H4 (cell line): ENCODE measurements at places on chromosomes 2 and 18. TPM values are rescaled to one million over a fixed set of nuclear protein-coding genes. Genes with fewer than 3 reads are reported as not detected.

DNA sequence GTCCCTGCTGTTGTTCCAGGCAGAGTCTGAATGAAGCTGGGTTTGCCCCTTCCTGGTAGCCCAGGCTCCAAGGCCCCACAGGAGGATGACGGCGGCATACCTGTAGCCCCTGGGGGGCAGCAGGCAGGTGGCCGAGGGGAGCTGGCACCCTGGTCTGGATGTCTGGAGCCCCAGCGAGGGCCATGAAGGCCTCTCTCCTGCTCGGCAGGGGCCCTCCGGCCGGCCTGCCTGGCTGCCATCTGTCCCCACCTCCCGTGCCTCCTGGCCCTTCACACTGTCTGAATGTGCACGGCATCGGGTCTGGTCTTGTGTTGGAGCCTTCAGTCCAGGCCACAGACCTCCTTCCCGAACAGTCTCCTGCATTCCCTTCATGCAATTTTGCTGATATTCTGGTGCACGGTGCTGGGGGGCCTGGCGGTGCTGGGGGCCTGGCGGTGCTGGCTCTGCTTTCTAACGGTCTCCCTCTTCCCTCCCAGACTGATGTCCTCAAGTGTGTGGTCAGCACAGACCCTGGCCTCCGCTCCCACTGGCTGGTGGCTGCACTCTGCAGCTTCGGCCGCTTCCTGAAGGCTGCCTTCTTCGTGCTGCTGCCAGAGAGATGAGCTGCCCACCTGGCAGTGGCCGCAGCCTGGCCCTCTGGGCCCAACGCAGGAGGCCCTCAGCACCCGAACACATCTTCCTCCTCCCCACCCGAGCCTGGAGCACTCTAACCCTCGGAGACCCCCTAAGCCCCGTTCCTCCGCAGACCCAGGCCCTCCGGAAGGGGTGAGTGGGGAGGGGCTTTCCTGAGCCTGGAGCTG is 13.5 kb downstream of the BOK start:
- no peak for DNase-seq

Gene HNRNPA3
- 29.8 and 34.9 TPM in 2 replicates for total RNA-seq

DNA sequence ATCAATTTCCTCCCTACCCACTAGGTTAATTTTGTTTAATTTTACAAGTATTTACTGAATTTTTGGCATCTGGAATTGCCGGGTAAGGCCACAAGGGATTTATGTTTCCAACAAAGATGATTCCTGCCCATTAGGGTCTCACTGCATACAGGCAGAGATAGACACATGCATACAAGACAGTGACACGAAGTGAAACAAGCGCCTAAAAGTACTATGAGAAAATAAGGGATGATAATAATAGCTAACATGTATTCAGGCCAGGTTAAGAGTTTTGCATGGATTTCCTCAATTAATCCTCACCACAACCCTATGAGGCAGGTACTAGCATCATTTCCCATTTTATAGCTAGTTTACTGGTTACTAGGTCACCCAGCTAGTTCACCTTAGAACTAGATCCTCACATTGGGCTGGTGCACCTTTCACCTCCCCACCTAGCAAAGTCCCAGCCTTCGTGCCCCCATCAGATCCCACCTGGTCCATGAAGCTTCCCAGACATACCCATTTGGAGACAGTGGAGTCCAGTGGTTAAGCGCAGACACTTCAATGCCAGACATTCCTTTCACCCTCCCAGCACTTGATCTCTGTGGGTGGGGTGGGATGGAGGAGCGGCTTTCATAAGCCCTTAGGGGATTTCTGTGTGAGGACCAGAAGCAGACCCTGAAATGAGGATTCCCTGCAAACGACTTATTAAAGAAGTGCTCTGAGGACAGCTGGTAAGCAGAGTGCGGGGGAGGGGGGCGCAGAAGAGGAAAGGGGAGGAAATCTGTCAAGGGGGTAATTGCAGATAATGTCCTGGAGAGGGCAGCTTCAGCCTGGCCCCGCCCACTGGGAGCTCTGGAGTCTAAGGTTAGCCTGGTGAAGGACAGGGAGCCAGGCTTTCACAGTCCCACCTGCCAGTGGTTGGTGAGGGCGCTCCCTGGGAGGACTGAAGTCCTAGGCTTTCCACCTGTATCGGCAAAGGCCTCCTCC is 5.8 kb upstream of the DGUOK start:
- peak; percentile 26 for DNase-seq

Gene SP140
- 0.25 TPM in 1 of 2 replicates, not detected in the other for total RNA-seq

GRCh38 chr2:116988303-116988702 is 826.2 kb upstream of the DDX18 start:
- DNase-seq = peak; percentile 16

DNA sequence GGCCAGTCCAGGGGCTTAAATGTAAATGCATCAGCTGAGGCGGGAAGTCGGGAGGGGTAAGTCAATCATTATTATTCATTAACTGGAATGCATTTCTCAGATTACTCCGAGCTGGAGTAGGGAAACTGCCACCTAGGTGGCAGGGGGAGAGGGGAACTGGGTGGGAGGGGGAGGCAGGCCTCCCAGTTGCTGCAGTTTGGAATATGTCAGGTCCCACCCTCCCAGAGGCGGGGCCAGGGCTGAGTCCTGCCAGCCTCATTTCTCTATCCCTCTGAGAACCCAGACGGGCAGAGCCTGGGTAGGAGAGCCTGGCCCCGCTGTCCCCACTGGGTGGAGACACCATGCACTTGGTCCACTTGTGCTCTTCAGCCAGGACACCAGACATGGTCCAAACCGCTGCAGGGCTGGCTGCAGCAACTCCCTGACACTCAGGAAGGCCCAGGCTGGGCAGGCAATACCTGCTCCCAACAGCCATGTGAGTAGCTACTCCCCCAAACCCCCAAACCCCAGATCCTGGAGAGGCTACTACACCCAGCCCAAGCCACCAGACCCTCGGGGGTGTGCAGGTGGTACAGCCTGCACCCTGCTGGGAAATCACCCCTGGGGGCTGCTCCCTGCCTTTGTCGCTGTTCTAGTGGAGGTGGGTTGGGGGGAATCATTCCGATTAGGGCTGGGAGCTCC is at the start of gene GPBAR1:
Gene GPBAR1, plus strand, starts transcription at position 274 of the 681 bp plus-strand sequence. CDS start 1,710 bp downstream, outside the sequence.
- no peak for DNase-seq

- peak; percentile 39 for DNase-seq
Measured at GRCh38 chr18:68436485-68436884, 278.4 kb downstream of the TMX3 start.

DNA sequence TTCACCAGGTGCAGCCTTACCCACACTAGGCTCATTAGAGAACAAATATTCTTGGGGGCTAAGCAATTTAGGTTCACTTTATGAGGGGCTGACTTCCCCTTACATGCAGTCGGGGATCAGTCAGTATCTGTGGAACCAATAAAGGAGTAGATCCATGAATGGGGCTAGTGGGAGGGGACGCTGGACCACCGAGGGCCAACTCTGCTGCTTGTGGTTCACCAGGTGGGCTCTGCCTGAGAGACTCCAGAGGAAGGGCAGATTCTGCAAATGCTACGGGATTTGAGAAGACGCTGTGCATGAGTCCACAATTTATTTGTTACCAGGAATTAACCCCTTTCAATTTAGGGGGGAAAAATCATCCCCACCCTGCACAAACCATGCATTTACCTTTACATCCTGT is 15.9 kb upstream of the HAAO start:
- DNase-seq = no peak

Gene GPR35
- total RNA-seq = 0.75 and 0.86 TPM in 2 replicates

GRCh38 chr2:55001716-55002115 is 48.5 kb downstream of the RTN4 start:
- no peak for DNase-seq

- no peak for DNase-seq
Measured at GRCh38 chr2:64853894-64854293, 135.3 kb upstream of the SLC1A4 start.

GRCh38 chr18:66005831-66006588 is 255.2 kb downstream of the CDH7 start:
- no peak for DNase-seq

- DNase-seq = no peak
Measured at GRCh38 chr2:205056151-205056561, 510.9 kb downstream of the PARD3B start.

DNA sequence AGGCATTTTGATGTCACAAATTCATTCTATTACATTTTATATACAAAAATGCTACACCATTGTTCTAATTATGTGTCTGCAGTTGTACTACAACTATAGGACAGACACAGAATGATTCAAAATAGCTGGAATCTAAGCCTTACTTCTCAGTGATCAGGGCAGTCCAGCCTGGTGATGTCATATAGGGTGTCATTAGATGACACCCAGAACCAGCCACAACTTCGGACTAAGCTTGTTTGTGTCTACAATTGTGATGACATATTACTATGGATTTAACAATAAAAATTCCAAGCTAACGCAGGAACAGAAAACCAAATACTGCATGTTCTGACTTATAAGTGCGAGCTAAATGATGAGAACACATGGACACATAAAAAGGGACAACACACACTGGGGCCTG is 31.0 kb downstream of the M1AP start:
- DNase-seq = no peak

DNA sequence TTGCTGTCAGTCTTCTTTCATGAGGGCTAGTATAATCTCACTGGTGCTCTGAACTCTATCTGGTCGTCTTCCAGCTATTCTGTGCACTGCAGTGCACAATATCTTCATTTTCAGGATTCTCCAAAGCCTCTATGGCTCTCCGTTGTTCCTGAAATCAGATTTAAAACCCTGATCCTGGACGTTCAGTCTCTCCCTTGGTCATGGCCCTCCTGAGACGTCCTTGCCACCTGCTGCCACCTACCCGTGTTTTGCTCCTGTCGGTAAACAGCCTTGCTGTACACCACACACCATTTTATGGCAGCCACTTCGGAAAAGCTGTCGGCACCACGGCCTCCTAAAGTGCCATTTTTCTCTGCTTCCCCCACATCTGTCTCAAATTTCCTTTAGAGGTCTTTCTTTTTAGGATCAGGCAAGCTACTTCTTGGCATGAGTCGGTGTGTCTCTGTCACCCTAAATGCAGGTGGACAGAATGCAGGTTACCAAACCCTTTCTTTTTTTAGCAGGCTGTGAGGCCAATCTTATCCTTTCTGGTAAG is 170.0 kb downstream of the HRH4 start:
- DNase-seq = no peak

Gene L3MBTL4
- 2.2 and 2.4 TPM in 2 replicates for total RNA-seq

- peak; percentile 78 for DNase-seq
Measured at GRCh38 chr2:241102239-241102803, at the start of gene MTERF4. MTERF4 (minus strand) TSS chr2:241102287; CDS start chr2:241102273, 14 bp downstream.

GRCh38 chr2:149572102-149572953 is 15.2 kb downstream of the MMADHC start:
- DNase-seq = no peak

DNA sequence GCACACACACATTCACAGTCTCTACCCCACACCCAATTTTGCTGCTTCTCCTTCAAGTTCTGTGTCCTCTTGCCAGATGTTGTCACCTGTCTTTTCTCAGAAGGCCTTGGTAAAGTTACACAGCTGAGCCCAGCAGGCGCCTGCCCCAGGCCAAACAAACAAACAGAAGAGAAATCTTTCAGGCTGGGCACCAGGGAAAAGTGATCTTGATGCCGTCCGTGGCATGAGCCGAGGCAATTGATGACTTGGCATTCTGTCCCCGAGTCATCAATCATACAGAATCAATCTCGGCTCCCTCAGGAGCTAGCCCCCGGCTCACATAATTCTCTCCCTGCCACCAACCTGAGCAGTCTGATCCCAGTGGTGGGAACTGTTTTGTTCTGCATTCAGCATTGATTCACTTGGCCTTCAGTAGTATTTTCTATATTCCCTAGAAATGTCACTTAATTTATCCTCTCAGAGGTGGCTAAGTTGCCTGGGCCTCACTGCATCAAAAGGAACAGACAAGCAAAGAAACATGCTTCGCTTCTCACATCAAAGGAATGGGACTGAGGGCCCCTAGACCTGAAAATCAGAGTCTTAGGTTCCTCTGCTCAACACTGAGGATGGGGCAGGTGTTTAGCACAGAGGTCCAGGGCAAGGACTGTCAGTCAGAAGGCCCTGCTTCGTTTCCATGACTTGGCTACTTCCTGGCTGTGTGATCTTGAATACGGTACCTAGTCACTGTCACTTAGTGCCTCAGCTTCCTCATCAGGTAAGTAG is 278.8 kb upstream of the CELF4 start:
- no peak for DNase-seq

DNA sequence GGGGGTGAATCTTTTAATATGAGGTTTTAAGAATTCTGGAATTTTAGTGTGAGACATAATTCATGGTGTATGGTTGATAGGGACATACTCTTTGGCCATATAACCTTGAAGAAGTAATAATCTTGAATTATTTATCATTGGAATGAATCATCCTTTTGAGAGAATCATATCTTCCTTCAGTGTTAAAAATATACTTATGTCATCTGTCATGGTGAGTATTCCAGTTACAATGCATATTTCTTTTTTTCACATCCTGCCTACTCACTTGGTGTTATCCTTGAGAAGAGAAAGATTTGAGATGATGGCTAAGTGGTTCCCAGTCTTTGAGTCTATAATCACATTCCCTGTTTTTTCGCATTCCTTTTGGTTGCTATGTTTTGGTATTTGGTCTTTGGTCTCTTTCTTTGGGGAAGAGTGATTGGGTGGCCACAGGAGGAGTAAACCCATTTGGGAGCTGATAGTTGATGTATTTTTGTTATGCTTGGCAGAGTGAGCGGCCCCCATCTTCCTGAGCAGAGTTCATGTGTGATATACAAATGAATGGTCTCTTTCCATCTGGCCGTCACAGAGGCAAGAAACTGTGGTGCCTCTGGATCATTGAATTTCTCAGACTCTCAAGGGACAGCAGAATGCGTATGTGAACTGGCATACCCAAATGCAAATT is 21.6 kb downstream of the ASAP2 start:
- DNase-seq = no peak

Gene NCL
- 82.2 and 136 TPM in 2 replicates for total RNA-seq

- DNase-seq = no peak
Measured at GRCh38 chr2:29325544-29325943, 210.3 kb downstream of the CLIP4 start.

Gene PROC
- 1.3 and 2.6 TPM in 2 replicates for total RNA-seq

GRCh38 chr2:97714084-97714949 is 941 bp downstream of the ZAP70 start:
- no peak for DNase-seq

Gene TMEFF2
- total RNA-seq = 5.0 TPM in 2 replicates

DNA sequence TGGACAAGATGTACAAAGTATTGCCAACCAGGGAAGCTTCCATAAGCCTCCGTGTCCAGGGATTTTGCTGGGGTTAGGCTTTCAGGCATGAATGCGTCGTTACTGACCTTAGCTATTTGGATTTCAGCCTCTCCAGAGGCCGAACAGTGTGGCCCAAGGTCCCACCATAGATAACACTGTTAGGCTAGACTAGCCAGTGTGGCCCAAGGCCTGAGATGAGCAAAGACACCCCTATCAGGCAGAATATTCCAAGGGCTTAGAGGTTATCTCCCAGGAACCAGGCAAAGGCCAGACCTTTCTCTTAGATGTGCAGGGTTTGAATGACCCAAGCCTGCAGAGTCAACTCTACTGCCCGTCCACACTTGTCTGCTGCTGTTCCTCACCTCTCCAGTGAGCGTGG is 131.7 kb upstream of the NDUFV2 start:
- DNase-seq = no peak

Gene CD226
- total RNA-seq = 0.02 and 0.23 TPM in 2 replicates

DNA sequence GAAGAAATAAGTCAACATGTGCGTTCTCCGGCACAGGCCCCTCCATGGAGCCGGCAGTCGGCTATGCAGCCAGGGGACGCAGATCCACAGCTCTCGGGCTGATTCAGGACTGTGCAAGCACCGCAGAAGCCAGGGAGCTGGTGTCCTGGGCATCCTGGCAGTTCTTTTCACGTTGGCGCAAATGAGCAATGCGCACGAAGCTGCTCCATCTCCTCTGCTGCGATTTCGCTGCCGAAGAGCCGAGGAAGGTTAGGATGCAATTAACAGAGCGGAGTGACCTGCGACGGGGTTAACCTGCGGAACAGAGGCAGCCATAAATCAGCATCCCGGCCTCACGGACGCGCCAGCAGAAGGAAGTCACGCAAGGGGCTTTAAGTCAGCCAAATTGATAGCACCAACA is 107.1 kb upstream of the POU3F3 start:
- DNase-seq = no peak

Gene STAT4
- total RNA-seq = 0.55 and 4.3 TPM in 2 replicates
